ENCODE measurements at places on chromosomes 1 and 21.

DNA sequence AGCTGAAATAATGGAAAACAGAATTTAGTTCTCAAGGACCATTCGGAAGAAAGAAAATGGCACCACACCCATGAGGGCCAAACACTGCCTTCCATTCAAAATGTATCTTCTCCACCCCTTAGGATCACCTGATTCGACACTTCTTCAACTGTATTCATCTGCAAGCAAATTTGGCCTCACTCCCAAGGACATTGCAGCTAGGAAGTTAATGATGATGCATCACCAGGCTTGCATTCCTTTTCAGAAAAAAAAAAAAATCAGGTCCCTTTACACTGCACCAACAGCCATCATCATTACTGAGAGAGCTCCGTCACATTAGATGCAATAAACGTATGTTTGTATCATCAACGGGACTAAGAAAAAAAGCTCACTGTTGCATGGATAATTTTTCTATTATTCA is 368.3 kb downstream of the PCP4 start:
- DNase-seq, result no peak

DNA sequence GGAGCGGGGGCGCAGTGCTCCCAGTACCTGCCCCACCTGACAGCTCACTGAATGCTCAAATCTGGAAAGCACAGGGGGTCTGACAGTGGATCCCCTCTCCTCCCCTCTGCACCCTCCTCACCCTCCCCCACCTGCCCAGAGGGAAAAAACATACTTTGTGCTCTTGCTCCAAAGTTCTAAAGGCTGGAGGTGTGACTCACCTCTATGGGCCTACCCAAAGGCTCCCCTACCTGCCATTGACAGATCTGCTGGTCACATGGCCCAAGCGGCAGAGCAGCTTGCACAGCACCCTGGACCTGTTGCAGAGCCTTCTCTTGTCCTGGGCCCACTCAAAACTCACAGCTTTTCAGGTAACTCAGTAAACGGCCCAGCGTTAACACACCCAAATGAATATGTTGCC is 55.7 kb downstream of the ADSS2 start:
- peak; percentile 40 for DNase-seq

GRCh38 chr1:77625250-77625649 is 57.2 kb downstream of the ZZZ3 start:
- DNase-seq, result no peak

DNA sequence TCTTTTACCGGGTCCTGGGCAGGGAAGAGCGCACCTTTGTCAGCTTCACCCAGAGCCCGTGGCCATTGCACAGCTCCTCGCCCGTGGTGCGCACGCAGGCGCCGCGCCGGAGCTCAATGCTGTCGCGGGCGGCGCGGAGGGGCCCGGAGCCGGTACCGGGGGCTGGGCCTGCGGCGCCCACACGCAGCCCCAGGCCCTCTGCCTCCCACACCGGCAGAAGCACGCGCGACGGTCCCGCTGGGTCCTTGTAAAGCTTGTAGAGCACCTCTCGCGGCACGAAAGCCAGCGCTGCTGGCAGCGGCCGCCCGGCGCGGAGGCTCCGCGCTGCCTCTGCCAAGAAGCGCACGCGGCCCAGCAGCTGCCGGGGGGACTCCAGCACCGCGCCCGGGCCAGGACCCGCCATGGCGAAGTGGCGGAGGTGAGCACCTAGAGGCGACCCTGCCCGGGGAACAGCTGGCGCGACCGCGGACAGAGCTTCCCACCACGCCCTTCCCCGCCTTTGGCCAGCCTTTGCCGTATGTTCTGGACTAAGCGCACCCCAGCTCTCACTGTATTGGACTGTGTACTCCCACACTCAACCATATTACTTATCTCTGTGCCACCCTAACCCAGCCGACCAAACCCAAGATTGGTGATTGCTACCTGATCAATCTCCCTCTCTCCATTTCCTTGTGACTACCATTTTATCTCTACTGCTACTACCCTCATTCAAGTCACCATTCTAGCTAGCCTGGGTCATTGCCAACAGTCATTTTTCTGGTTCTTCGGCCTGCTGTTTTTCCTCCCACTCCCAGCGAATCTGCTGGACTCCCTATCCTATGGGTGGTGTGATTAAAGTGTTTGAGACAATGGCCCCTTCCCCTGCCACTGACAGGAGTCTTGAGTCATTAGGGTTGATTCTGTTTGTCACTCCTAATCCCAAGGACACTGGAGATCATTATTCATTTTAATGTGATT is at the start of gene HECTD3:
HECTD3 (minus strand) TSS at position 470 of the 957 bp plus-strand sequence; CDS start at position 403, 67 bp downstream.
- DNase-seq, result peak; percentile 92

DNA sequence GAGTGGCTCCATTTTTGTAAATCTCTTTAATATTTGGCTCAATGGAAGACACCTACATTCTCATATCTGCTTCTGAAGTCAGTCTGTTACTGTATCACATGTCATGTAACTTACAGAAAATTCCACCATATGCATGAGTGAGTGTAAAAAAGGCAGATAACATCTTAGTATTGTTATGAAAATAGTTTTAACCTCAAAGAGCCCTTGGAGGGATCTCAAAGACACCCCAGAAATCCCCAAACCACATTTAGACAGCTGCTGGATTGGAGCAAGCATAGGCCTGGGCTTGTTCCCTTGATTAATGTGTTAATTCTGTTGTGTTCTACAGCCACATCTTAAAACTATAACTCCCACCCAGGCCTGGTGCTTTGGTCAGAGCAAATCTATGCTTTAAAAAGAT is 16.9 kb downstream of the MACO1 start:
- DNase-seq, result no peak

DNA sequence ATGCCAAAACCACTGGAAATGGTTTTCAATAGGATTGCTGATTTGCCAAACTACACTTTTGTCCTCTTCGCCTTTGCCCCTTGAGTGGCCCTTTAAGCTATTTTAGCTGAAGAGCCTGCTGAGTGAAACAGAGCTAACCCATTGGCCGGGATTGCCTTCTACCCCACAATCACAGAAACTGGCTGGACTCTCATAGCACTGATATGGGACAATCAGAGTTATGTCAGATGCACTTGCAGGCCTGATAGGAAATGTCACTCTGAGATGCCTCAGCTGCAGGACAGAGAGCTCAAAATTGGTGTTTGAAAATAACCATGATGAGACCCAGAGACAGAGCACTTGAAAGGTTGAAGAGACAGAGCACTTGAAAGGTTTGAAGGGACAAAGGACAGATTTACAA is 354.4 kb downstream of the BRINP2 start:
- no peak for DNase-seq

- DNase-seq, result peak; percentile 33
Observed at GRCh38 chr21:28294051-28294450, 698.6 kb downstream of the LTN1 start.

DNA sequence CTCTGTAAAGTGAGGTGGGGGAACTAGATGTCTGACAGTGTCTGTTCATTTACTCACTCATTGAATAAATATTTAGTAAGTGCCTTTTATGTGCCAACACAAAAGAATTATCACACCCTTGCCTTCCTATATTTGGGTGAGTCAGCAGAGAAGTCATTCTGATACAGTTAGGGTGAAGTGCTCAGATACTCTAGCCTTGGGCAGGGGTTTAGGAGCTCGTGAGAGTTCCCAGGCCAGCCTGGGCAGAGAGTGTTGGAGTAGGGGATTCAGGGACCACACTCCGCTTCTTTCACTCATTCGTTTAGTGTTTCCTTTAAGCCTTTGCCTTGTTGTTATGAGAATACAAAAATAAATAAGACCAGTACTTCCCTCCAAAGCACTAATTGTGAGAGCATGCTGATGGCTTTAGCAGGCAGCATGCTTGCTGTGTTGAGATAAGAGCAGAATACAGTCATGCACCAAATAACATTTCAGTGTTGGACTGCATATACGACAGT is 83.9 kb downstream of the DYRK1A start:
- no peak for DNase-seq

GRCh38 chr1:22712502-22713271 is 2.0 kb downstream of the EPHB2 start:
- peak; percentile 31 for DNase-seq

DNA sequence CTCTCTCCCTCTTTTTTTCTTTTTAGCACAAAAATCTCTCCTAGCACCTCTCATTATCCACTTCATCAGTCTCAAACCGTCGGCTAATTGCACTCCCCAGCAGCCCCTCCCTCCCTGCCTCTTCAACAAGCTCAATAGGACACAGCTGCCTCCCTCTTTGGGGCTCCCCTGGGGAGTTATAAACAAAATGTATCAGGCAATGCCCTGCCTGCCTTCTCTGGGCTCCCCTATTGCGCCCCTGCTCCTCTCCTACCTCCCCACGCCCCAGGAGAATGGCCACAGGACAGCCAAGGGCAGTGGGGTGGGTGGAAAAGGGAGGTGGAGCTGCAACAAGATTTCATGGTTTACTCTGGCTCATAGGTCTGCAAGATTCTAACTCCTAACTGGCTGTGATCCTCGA is 147.1 kb upstream of the GRIK3 start:
- DNase-seq, result no peak

DNA sequence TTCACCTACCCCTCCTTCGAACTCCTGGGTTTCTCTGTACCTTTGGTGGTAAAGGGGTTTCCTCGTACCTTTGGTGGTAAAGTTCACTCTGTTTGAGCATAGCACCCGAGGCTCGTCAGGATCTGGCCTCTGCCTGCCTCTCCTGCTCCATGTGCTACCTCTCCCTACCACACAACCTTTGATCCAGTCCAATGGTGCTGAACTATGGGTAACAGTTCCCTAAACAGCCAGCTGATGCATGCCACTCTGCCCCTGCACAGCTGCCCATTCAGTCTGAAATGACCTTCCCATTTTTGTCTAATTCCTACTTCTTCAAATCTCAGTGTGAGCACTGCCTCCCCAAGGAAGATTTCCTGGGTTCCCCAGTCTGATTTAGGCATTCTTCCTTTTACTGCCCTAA is 14.0 kb downstream of the OVAAL start:
- peak; percentile 29 for DNase-seq

DNA sequence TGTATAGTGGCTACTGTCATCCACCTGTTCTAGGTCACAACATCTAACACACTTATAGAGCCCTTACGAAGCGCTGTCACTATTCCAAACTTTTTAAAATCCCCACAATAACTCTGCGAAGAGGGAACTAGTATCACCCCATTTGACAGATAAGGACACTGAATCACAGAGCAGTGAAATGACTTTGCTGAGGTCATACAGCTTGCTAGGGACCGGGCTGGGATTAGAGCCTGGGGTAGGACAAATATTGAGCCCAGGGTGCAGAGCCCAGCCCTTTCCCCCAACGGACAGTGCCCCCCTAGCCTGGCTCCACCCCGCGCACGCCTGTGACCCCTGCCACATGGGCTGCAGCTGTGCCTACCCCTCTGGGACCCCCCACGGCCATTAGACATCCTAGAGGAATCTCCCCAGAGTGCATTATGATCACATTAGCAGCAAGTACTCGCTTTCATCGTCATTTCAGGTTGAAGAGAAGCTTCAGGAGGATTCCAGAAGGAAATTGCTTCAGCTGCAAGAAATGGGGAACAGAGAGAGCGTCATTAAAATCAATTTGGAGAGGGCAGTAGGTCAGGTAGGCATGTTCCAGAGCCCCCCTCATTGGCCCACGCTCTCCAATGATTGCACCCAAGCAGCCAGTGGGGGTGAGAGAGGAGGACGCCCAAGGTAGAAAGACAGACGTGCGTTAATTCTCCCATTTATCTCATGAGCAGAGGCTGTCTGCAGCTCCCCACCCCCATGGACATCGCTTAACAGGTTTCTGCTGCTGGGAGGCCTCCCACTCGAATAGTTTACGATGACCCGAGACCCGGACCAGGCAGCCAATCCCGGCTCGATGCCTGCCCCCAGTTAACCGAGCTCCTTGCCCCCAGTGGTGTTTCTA is 77.2 kb downstream of the FHAD1 start:
- peak; percentile 83 for DNase-seq
